ENCODE measurements at places on chromosomes 3 and 15.

GRCh38 chr3:187833799-187834578 lies 88.7 kb upstream of the BCL6 start:
- DNase-seq: no peak

DNA sequence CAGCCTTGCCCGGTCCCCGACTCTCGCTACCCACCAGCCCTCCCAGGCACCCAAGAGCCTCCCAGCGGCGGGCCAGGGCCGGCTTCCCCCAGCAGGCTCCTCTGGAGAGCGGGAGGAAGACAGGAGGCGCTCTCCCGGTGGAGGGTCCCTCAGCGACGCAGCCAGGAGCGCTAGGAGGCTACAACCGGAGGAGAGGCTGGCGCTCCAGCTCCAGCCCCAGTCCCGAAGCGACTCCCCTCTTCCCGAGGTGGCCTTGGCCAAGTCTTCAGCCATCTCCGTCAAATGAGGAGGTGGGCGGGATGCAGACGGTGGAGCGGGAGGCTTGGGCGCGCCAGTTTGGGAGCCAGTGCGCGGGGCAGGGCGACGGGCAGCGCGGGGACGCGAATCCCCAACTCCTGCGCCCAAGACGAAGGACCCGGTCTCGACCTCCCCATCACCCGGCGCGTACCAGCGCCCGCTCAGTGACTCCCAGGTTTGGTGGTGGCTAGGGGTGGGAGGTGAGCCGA lies 722 bp downstream of the CHRNA3 start:
- DNase-seq: no peak

- DNase-seq: peak; percentile 13
Measured at GRCh38 chr15:42494998-42495360, 455 bp upstream of the SNAP23 start.

DNA sequence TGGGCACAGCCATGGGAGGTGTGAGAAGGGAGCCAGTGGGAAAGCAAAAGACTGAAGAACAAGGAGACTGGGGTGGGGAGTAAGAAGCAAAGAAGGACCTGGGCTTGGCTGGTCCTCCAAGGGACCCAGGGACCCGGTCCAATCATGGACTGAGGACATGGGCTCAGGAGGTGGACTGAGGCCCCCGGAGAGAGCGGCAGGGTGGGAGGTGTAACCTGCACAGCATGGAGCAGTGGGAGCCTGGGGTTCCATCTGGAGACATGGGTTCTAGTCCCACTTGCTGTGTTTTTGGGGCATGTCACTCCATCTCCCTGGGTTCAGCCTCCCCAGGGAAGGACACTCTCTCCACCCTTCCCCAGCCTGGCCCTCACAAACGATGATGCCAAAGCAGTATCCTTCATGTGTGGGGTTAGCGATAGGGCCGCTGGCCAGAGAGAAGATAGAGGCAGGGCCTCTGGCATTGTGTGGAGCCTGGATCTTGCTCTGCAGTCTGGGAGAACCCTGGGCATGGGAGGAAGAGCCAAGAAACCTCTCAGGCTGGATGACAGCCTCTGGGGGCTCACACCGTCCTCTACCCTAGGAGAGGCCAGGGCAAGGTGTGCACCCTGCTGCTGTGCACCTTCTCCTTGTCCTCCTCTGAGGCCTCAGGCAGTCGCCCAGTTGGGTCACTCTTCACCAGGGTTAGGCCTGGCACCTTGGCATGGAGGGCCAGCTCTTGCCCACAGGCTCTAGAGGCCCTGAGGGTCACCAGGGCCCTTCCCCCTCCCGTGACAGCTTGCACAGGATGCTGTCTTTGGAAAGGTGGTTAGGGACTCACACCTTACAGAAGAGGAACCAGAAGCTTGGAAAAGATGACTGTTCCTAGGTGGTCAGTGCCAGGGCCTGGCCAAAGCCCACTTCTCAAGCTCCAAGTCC lies 26.0 kb downstream of the FBXW12 start:
- no peak for DNase-seq

- DNase-seq: no peak
Measured at GRCh38 chr3:107452436-107452835, 70.3 kb upstream of the BBX start.
